GM13976 (cell line): ENCODE measurements at places on chromosomes 4 and X.

DNA sequence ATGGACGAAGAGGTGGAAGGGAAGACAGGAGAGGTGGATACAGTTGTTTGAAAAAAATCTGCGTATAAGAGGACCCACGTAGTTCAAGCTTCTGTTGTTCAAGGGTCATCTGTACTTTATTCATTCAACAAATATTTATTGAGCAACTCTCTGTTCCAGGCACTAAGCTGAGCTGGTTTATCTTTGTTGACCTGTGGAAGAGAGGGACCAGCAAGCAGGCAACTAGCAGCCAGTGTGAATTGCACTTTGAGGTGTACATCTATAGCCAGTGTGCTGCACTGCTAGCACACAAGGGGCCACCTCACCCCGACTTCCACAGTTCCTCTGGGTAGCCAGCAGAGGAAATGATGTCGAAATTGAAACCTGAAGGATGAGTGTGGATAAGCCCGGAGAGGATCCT is 191.4 kb downstream of the SOWAHB start:
- no peak for DNase-seq

- DNase-seq: no peak
Observed at GRCh38 chrX:153642051-153642654, 4.8 kb upstream of the DUSP9 start.

- DNase-seq: no peak
Observed at GRCh38 chrX:25600776-25601175, 537.4 kb upstream of the MAGEB18 start.

DNA sequence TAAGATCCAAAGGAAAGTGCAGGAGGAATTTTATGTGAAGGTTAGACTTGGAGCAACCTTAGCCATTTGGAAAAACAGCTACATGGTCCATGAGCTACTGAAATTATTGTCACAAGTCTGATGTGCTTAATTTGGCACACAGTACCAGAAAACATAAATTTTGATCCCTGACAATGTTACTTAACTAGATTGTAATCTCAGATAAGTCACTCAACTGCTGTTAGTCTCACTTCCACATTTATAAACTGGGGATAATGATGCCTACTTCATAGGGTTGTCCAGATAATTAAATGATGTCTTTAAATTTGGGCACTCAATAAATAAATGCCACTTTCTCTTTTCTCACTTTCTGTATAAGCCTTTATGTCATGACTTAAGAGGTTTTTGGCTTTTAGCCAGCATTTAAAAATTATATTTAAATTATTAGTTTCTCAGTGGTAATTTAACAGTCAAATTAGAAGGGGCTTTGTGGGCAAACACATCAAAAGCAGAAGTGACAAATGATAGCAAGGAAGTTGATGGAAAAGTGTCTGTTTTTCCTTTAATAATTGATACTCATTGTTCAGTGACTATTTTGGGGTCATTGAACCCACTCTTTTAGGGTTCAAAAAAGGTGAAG is 58.3 kb downstream of the PAQR3 start:
- DNase-seq: no peak

DNA sequence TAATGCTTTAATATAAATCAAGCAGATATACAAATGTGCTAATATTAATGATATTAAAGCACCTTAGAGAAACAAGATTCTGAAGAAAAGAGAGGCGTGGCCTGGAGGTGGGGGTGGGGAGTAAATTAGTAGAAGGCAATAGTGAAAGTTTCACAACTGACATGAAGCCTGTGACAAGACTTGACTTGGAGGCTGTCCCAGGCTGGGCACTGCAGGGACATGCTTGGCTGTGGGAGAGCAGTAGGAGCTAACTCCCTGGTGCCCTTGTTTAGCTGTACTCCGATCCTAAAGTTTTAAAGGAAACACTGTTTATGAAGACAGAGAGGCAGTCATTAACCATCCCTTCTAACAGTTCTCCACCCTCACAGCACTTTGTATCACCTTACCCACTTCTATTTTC is 239.0 kb upstream of the MAB21L2 start:
- DNase-seq: no peak
